Stimulated activated CD4-positive, alpha-beta T cell treated with anti-CD3 and anti-CD28 coated beads, TNF-alpha, amount 100 ng/mL, for 24 hours (primary cell): ENCODE measurements at places on chromosomes 7 and 10.

GRCh38 chr10:128898133-128898915, 568.7 kb upstream of the MGMT start:
- DNase-seq = no peak

DNA sequence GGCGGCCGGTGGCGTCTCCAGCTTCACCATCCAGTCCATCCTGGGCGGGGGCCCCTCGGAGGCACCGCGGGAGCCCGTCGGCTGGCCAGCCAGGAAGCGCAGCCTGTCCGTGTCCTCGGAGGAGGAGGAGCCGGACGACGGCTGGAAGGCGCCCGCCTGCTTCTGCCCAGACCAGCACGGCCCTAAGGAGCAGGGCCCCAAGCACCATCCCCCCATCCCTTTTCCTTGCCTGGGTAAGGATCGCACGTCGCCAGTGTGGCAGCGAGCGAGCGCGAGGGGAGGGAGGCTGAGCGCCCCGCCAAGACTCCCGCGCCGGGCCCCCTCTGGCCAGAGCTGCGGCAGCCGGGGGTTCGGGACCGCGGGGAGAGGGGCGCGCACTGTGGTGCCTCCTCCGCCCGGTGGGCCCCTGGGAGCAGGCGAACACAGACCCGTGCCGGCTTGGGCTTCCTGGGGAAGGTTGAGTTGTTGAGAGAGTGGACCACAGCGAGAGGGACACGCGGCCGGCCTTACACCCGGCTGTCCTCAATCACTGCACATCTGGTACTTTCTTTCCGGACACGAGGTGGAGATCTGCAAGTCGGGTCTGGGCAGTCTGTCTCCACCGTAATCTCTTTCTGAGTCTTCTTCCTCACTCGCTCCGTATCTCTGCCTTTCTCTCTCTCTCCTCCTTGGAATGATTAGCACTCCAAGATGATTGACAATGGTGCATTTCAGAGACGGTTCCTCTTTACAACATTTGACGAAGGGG, 652 bp downstream of the HMX2 start:
- DNase-seq = no peak

- DNase-seq = no peak
Observed at GRCh38 chr10:59562126-59562525, 147.5 kb downstream of the SLC16A9 start.

DNA sequence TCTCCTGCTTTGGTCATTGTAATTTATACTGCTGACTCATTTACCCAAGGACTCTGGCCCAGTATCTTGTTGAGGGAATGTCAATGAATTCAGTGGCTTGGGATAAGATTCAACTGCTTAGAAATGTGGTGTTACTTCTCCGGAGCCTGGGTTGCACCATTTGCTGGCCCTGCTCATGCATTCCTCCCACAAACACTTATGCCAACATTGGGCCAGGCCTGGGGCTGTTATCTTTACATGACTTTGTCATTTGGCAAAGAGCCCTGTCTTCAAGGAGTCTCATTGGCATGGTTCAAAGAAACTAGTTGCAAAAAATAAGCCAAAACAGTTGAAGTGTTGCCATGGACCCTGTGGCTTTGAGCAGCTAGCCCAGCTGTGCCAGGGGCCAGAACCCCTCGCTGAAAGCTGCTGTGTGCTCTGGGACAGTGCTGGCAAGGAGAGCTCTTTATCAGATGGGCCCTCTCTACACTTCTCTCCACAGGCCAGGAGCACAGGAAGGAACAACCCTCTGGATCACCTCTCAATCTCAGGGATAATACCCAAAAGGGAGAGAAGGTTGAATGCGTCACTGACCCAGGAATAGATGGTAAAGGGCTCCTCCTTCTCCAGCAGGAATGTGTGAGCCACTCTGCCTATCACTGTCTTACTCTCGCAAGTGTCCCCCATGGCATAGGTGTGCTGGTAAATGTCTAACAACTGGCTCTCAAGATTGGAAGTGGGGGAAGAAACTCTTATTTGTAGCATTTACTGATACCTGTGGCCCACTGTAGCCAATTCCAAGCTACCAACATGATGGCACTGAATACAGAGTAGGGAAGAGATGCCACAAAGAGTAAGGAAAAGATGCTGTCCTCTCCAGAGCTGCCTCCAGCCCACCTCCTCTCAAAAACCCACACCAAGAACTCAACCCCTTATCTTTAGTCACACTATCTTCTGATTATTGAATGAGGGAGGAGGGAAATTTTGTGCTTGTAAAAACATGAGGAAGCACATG, 23.5 kb upstream of the PDE1C start:
- DNase-seq = no peak

DNA sequence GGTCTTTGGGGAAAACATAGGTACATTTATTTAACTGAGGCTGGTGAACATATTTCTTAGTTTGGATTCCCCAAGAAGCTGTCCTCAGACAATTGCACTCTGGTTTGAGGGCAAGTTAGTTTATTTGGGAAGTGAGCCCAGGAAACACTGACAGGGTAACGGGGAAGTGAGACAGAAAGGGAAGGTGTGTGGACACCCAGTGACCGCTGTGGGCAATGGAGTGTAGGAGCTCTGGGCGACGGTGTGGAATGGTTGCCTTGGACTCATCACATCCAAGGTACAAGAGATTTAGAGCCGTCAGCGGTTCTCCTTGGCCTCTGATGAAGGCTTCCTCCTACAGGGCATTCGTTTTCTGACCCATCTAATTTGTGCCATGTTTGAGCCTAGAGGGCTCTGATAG, 7.1 kb downstream of the MRC1 start:
- no peak for DNase-seq

- no peak for DNase-seq
Observed at GRCh38 chr10:77715088-77715487, 77.5 kb upstream of the KCNMA1 start.

GRCh38 chr10:114173603-114173920, 441 bp downstream of the CCDC186 start:
- DNase-seq = no peak

DNA sequence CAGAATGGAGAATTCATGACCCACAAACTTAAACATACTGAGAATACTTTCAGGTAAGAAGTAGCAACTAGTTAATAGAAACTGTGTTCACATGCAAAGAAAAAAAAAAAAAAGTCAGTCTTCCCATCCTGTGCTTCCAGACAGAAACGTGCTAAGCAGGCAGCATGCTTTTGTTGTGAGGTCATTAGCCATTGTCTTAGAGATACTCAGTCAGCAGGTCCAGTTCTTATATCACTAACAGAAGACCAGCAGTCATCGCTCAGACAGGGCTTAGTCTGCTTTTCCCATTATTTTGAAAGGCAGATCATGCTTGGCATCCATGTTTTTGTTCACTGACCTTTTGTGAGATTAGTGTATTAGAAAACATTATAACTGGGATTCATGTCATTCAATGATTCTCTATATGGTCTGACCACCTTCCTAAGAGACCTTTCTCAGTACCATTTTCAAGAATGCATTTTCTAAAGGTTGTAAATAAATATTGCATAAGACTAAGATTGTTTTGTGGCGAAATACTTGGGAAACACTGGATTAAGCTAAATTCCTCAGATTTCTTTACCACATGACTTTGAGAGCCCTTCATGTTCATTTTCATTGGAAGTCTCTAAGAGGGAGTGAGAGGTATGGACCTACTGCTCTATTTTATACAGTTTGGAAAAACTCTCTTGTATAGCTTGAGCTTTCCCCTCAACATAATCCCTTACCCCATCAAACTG, 45.0 kb upstream of the AGBL3 start:
- DNase-seq = no peak

DNA sequence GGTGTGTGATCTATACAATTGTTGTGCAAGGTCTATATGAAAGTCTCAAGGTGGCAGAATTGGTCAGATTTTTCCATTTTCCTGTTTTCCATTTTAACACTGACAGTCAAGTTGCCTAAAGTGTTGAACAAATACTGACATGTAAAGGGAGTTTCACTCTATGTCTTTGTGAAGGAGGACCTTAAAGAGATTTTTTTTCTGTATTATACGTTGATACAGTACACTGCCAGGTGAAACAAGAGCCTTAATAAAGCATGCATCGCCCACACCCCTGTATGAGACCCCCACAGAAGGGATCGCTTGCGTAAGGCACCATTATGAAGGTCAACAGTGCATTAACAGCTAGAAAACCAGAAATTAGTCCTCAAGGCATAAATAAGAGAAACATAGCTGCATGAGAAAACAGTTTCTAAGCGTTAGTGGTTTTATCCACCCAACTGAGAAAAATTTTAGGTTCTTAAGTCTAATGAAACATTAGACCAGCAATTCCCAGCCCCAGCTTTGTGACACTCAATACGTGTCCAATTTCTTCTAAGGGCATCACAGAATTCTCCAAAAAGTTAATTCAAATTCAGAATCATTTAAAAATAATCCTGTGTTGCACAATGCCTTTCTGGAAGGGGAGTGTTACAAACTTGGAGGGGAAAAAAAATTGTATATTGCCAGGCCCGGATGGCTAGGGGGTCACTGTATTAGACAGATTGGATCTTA, 6.9 kb downstream of the KLF6 start:
- no peak for DNase-seq

DNA sequence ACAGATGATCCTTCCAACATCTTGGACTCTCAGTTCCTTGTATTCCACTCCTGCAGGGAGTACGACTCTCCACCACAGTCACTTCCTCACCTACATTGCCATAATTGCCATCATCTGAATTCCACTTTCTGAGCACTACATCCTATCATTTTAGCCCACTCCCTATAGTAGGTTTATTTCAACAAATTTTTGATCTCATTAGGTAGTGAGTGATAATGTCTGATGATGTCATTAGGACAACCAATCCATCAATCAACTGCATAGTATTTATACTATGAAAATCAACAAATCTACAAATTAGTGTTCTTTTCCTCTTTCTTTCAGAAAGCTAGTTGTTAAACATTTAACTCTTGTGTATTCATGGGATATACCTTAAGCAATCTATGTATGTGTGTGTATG, 13.7 kb upstream of the TRA2A start:
- no peak for DNase-seq

DNA sequence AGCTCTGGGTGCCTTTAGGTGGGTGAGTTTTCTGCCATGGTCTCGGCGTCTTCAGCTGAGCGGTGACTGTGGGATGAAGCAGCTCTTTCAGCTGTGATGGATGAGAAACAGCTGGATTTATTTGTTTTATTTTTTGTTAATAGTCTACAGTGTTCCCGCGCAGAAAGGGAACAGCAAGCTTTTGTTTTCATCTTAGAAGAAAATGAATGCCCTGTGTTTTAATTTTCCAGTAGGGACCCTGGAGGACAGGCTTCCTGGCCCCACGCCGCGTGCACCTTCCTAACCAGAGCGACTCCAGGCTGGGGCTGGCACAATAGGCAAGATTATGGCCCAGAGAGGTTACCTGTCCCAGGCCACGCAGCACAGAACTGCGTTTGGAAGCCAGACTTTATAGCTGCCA, 57.6 kb downstream of the GTF2IRD1 start:
- DNase-seq = no peak

DNA sequence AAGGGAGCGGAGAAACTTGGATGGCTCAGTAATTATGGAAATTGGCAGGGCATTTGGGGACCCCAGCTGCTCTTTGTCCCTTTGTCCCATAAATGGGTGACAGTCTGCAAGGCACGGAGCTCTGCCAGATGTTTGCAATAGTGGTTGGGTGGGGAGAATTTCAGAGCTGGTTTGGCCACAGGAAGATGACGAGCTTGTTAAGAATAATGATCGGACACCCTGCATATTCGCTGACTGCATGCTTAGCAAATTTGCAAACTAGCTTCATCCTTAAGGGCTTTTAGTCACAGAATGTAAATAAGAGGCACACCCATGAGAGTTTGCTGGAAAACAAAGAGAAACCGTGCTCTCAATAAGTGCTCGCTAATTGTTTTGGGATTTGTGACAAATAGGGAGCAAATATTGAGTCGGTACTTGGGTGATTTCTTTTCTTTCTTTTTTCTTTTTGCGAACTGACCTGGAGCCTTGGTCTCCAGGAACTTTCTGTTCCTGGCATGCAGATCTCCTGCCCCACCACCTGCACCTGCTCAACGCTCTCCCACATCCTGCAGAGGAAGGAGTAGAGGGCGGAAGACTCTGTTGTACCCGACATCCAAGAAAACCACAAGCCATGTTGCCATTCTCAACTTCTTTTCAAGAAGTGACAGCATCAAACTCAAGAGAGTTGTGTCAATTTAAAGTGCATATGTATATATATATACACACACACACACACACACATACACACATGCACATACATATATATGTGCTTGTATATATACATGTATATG, 238.9 kb downstream of the CAMK1D start:
- no peak for DNase-seq

- no peak for DNase-seq
Observed at GRCh38 chr7:36144189-36144588, 8.9 kb upstream of the EEPD1 start.

DNA sequence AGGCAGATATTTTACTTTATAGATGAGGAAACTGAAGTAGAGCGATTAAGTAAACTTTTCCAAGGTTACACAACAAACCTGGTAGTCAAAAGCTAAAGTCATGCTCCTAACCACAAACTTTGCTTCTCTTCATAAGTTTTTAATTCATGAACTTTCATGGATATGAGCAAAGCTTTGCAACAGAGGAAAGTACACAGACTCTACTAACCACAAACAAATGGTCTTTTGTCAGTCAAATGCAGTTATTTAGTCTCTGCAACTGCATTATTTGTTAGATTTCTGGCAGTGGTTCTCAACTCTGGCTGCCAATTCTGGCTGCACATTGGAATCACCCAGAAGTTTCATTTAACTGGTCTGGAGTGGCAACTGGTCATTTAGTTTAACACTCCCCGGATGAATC, 140.6 kb upstream of the TMEM168 start:
- no peak for DNase-seq

GRCh38 chr10:36023939-36024338, 381.8 kb upstream of the FZD8 start:
- DNase-seq = no peak

GRCh38 chr10:72814099-72814790, 79.3 kb upstream of the OIT3 start:
- no peak for DNase-seq

DNA sequence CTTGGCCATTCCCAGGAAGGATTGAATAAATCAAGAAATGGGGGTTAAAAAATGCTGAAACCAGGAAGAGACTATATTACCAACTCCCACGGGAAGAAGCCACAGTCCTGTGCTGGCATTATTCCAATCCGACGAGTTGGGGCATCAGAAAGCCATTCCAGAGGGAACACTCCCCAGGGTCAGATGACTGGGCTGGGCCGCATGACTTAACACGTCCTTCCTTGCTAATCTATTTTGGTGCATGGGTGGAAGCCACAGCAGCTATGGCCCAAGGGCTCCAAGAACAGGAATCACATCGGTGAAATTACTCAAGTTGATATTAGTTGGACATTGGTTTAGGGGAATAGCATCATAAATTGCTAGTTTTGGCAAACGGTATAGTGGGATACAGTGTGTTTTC, 592.9 kb upstream of the NRP1 start:
- no peak for DNase-seq

- no peak for DNase-seq
Observed at GRCh38 chr10:123485341-123485960, 180.7 kb upstream of the GPR26 start.

- no peak for DNase-seq
Observed at GRCh38 chr7:133167300-133167699, 85.4 kb upstream of the CHCHD3 start.
